Hematopoietic multipotent progenitor cell treated with erythropoietin and hydrocortisone succinate and interleukin-3 and kit ligand, for 4 days (in vitro differentiated cells): ENCODE measurements at places on chromosomes 12 and 14.
A peak's percentile ranks its signal among the peaks of the same experiment; 100 is the strongest.

GRCh38 chr14:50741567-50741966 lies 73.5 kb upstream of the SAV1 start:
- DNase-seq = peak; percentile 15

- DNase-seq = no peak
These were observed 1.0 kb downstream of the NUAK1 start for GRCh38 chr12:106137530-106138356.

DNA sequence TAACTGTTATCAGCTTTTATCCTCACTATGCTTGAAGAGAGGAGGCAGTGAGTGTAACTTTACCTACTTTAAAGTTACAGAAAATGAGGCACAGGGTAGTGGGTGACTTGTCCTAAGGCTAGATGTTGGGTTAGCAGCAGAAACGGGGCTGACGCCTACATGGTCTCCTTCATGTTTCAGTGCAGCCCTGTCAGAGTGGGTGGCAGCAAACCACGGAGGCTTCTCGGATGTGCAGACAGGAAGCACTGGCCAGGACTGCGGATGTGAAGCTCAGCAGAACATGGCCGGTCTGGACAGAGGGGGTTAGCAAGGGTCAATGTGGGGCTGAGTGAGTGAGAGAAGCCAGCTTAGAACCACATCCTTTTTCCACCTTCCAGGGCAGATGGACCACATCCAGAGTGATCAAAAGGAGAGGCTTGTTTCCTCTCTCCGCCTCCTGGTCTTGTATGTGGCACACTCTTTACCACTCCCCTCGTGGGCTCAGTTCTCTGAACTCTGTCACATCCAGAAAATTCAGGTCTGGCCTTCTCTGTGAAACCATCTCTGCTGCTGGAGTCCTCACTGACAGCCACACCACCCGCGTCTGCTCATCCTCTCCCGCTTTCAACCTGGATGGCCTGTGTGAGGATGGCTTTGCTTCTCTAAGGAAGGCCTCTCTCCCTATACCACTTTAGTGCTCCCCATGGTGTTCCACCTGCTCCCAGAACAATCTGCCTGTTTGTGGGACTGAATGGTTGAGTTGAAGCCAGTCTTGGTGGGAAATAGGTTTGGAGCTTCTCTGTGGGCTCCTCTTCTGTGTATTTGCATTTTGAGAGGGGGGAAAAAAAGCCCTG lies 14.1 kb downstream of the SUSD6 start:
- peak; percentile 87 for DNase-seq

GRCh38 chr14:73762375-73762822 lies 48.2 kb upstream of the PNMA1 start:
- peak; percentile 79 for DNase-seq

DNA sequence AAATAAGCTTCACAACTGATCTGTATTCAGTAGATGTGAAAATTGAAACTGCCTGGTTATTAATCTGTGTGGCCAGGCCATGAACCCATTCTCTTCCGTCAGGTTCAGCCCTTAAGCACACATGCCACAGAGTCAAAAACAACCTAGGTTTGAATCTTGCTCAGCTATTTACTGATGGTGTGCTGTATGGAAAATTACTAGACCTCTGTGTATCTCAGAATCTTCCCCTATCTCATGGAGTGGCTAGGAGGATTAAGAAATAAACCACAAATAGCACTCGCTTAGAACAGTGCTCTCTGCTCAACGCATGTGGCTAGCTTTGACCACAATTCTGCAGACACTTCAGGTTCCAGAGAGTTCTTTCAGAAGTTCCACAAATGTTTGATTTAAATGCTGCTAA lies 240.7 kb upstream of the PLEKHG7 start:
- DNase-seq = peak; percentile 84
